Cortex of kidney (tissue), 1 donor: ENCODE measurements at places on chromosomes 7 and 10.

DNA sequence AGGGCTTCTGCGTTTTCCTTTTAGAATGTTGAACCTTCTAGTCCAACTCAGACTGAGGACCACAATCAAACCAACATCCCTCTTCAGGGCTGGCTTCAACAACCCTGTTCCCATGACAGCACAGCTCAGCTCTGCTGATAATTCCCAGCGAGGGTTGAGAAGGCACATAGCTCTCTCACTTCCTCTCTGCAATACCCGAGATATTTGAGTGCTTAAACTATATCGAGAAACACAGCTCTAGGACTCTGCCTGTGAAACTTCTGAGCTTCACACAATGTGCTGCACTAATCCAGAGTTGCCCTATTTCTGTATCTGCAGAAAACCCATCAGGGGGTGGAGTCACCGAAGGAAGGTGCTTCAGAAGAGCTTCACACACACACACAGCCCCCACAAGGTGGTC is 1.6 kb upstream of the ADARB2 start:
- no peak for DNase-seq

- DNase-seq, result no peak
These were observed 144.9 kb downstream of the ELAPOR2 start for GRCh38 chr7:86914551-86914950.

DNA sequence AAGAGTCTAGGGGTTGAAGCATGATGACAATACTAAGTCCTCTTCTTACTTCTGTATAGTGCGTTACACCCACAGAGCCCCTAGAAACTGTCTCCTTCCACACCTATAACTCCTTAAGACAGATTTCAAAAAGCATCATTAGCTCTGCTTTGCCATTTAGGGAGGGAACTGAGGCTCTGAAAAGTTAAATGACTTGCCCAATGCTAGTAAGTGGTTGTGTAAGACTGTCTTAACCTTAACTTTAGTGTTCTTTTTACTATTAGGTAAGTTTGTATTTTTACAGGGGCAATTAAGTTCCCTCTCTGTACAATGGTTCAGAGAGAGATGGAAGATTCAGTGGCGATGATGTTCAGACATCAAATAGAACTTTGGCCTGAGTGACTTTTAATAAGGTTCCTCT is 72.7 kb upstream of the ASAH2 start:
- no peak for DNase-seq

DNA sequence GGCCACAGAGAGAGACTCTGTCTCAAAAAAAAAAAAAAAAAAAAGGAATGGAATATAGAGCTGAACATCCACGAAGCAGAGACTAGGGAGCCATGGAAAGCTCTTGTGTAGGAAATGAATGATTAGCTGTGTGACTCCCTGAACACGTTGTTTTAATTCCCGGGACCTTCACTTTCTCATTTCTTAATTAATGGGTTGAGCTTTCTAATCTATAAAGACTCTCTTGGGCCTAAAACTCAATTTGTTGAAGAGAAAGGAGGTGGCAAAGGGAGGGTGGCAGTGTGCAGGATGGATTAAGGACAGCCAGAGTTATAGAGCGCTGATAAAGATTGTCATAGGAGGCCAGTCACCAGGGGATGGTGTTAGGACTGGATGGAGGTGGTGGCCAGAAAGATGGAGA is 48.0 kb downstream of the CYCS start:
- DNase-seq, result no peak

DNA sequence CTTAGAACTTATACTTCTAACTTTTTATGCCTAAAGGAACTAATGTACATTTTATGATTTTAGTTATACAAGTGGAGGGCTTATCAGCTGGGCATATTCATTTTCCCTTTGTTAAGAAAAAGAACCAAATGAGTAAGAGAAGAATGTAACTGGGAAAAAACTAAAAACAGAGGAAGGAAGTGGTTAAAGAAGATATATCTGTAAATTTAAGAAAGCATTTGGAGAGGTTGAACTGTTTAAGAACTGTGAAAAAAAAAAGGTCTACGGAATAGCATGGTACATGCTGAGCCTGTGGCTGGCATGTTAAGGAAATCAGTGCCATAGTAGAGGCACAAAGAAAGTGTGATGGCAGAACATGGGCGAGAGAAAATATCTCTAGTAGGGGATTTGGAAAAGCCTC is 6.2 kb downstream of the MDFIC start:
- no peak for DNase-seq

- DNase-seq, result no peak
These were observed 38.8 kb downstream of the ZNF783 start for GRCh38 chr7:149300620-149301285.

GRCh38 chr7:135386181-135386580 is 123.7 kb downstream of the CNOT4 start:
- no peak for DNase-seq

- DNase-seq, result no peak
These were observed 851 bp downstream of the MKRN1 start for GRCh38 chr7:140478246-140479061.

DNA sequence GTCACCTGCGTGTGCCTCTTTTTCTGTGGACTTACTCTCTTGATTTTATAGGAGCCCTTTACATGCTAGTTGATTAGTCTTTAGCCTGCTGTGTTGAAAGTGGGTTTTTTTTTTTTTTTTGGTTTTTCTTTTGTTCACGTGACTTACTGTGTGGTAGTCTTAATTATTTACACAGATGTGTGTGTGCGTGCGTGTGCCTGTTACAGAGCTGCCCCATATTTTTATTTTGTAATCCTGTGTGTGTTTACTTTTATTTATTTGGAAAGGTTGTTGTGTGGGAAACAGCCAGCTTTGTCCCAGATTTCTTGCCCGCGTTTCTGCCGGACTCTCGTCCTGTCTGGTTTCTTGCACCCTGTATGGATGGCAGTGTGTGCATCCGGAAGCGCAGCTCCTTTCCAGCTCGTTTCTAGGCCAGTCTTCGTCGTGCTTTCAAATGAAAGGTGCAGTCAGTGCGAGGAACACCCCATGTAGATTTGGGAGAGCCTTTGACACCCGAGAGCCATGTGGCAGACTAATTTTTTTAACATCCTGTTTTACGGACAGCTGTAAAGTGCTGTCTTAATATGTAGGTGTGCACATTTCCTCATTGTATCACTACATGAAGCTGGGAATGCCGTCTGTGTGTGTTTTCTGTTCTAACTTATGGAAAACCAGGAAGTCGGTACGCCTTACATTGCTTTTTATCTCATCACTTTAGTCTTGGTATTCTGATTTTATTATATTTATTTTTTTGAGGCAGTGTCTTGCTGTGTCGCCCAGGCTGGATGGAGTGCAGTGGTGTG is 55.6 kb downstream of the DNAJB6 start:
- DNase-seq, result no peak
